T-helper 2 cell (primary cell): ENCODE measurements at places on chromosomes 1 and 21.

GRCh38 chr1:94514095-94514727 lies 27.3 kb downstream of the F3 start:
- DNase-seq, result no peak

DNA sequence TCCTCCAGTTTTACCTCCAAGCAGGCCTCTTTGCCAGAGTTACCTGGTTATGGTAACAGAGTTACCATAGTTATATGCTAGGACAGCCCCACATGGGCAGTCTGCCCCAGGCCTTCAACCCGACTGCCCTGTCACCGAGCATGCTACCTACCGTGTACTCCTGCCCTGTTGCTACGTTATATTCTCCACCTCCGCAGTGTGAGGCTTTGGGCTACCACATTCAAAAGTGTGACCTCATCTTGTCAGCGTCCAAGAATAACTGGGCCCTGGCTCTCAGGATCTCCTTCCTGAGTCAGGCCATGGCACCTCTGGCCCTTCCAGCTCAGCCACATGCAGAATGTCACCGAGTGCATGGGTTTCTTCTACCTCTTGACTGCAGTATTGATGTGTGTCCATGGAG lies 8.9 kb downstream of the MAPKAPK2 start:
- no peak for DNase-seq

- DNase-seq, result no peak
These were observed 151.8 kb downstream of the EIF4G3 start for GRCh38 chr1:21024918-21025317.

GRCh38 chr1:43806183-43806582 lies 98.8 kb downstream of the ST3GAL3 start:
- no peak for DNase-seq

DNA sequence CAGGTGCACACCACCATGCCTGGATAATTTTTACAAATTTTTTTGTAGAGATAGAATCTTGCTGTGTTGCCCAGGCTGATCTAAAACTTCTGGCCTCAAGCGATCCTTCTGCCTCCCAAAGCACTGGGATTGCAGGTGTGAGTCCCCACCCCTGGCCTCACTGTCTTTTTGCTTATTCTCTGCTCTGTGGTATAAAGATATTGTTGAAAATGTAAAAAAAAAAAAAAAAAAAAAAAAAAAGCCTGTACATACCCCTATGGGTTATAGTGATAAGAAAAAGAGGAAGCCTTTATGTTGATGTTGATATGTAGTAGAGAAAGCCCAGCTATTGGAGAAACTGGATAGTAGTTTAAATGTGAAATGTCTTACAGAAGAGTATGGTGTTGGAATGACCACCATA lies 125.8 kb downstream of the XPR1 start:
- DNase-seq, result no peak

GRCh38 chr1:10629091-10629815 lies 154.5 kb downstream of the PEX14 start:
- no peak for DNase-seq

GRCh38 chr1:17686258-17686657 lies 68.9 kb upstream of the ACTL8 start:
- DNase-seq, result no peak

DNA sequence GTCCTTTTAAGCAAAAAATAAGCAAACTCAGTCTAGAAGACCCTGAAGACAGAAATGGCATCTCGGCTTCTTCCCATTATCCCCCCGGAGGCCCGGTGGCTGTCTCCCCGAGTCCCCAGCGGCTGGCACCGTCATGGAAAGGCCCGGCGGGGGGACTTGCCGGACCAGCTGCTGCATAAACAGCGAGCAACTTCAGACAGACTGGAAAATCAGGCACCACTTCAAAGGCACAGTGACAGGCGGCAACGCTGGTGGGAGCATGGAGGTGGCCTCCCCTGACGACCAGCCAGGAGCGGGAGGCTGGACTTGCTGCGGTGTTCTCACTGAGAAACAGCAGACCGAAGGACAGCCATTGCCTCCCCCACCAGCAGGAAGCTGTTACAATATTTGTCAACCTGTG lies 18.4 kb upstream of the C1QA start:
- DNase-seq, result no peak

GRCh38 chr1:231862611-231863010 lies 236.0 kb downstream of the DISC1 start:
- no peak for DNase-seq

DNA sequence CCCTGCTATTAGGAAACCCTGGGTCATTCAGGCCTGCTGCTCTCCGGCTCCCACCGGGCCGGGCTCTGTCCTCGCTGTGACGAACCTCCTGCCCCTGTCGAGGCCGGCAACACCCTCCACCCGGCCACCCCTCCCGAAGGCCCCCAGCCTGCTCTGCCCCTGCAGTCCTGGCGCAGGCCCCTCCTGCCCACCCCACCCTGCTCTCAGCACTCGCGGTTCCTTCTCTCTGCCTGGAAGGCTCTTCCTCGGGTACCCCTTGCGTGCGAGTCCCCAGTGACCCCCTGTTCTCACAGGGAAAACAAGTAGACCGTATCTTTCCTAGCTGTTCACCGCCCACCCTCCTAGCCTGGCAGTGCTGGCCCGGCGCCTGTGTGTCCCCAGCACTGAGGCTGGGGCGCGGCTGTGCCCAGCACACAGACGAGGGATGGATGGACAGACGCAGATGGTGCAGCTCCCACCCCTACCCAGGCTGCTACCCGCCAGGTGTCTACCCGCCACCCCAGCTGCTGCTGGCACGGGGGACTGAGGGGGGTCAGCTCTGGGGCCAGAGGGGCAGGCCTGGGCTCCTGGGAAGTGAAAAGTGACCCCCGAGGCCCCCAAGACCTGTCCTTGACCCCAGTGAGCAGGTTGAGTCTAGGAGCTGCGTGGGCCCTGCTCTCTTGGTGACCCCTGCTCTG lies 3.1 kb upstream of the VWA1 start:
- no peak for DNase-seq

- no peak for DNase-seq
These were observed 19.5 kb downstream of the SZRD1 start for GRCh38 chr1:16386454-16387113.

DNA sequence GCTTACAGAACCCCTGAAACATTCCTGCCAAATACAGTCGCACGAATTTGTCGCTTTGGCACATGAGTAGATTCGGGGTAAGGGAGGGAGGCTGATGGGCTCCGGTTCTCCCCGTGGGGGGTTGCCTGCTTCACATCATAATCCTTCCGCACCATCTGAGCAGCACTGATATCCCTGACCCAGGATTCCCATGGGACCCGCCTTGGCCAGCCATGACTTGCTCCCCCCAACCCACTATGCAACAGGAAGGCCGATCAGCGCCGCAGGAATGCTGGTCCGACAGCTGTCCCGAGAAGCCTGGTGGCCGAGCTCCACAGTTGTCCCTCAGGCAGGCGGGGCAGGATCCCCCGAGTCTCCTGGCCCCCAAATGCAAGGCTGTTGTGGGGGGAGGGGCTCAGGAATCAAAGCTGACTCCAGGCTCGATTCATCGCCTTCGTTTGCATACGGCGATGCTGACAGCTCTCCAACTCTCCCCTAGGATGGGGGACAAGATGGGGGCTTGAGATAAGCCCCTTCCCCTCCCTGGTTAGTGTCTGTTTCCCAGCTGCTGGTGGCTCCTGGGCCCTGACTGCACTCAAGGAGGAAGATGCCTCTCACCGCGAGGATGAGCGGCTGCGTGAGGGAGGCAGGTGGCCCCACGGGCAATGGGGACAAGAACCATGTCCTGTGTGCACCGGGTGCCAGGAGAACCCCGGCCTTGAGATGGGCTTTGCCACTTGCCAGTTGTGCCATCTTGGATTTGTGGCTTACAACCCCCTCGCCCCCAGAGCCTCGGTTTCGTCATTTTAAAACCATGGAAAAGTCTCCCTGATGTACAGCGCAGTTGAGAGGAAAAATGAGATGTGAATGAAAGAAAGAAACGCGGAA lies 9.3 kb downstream of the DRAXIN start:
- no peak for DNase-seq

DNA sequence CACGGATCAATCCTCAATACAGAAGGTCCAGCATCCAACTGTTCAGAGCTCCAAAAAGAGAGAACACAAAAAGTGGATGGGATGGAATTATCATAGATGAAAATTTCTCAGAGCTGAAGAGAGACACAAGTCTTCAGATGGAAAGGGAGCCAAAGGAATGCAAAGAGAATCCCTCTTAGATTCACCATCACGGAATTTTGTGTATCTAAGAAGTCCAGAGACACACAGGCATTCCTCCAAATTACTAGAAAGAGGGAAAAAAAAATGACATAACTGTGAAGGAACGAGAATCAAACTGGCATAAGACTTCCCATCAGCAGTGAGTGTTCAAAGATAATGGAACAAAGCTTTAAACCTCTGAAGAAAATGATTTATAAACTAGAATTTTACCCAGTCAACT lies 101.2 kb downstream of the ZSCAN20 start:
- no peak for DNase-seq

GRCh38 chr1:117097443-117097842 lies 24.1 kb downstream of the TRIM45 start:
- no peak for DNase-seq

DNA sequence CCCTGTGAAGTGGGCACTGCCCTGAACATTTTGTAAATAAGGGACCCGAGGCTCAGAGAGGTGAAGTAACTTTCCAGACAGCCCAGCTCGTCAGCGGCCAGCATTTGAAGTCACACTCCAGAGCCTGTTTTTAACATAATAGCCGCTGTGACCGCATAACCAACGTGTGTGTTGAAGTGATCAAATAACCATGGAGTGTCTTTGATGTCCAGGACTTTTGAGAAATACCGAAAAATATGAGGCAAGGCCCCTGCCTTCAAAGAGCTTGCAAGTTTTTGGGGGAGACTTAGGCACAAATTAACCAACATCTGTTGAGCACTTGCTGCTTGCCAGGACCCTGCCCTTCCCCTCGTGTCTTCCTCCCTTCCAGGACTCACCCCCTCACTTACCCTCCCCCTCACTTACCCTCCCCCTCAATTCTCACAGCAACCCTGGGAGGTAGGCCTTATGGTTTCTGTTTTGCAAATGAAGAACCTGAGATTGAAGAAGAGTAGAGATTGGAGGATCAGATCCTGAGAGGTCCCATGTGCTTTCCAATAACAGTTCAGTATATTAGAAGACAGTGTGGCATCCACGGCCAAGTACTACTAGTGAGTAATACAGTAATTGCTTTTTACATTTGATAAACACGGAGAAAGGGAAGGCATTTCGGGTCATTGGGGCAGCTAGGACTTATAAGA lies 1.3 kb upstream of the SLC16A1 start:
- peak; percentile 13 for DNase-seq

DNA sequence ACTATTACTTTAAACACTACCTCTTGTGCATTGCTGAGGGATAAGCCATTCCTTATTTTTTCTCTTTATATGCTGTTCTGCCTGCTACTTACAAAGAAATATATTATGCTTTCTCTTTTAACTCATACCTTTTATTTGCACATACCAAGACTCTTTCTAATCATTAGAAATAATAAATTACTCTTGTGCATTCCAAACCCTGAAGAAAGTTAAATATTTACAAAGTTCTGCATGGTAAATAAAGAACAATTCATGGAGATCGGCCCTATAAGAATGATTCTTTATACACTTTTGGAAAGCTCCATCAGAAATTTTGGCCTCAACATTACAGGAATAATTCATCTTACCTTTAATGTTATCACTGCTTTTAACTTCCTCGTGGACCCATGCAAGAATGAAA lies 86.7 kb upstream of the PALMD start:
- no peak for DNase-seq

DNA sequence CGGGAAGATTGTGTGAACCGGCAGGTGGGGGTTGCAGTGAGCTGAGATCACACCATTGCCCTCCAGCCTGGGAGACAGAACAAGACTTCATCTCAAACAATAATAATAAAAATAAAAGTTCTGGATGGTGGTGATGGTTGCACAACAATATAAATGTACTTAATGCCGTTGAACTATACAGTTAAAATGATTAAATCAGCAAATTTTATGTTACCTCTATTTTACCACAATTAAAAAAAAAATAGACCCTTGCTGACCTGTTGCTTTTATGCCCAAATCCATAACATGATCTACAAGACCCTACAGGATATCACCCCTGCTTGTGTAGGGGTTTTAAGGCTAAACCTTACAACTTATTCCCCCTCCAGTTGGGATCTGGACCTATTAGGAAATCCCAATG lies 11.8 kb upstream of the PDIK1L start:
- no peak for DNase-seq

- no peak for DNase-seq
These were observed 2.3 kb downstream of the POFUT2 start for GRCh38 chr21:45285266-45285931.

- DNase-seq, result no peak
These were observed 43.3 kb upstream of the HP1BP3 start for GRCh38 chr1:20830378-20830777.

GRCh38 chr1:235290740-235291502 lies 37.1 kb downstream of the ARID4B start:
- DNase-seq, result no peak

GRCh38 chr1:229938551-229938950 lies 128.5 kb upstream of the GALNT2 start:
- no peak for DNase-seq

GRCh38 chr1:65896721-65897120 lies 104.0 kb downstream of the PDE4B start:
- no peak for DNase-seq

DNA sequence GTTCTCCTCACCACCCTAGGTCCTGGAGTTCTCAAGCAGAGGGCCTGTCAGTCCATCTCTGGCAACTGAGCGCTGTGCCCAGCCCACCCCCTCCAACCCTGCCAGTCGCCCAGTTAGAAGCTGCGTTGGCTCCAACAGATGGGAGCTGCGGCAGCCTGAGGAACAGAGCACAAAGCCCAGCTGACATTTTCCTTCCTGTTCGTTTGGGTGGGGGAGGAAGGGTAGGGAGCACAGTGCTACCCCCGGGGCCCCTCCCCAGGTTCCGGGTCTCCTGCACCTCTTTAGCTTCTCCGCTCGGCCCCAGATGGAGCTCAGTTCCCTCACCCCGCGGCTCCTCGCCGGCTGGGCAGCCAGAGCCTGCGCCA lies 1.4 kb downstream of the LRRN2 start:
- DNase-seq, result no peak

DNA sequence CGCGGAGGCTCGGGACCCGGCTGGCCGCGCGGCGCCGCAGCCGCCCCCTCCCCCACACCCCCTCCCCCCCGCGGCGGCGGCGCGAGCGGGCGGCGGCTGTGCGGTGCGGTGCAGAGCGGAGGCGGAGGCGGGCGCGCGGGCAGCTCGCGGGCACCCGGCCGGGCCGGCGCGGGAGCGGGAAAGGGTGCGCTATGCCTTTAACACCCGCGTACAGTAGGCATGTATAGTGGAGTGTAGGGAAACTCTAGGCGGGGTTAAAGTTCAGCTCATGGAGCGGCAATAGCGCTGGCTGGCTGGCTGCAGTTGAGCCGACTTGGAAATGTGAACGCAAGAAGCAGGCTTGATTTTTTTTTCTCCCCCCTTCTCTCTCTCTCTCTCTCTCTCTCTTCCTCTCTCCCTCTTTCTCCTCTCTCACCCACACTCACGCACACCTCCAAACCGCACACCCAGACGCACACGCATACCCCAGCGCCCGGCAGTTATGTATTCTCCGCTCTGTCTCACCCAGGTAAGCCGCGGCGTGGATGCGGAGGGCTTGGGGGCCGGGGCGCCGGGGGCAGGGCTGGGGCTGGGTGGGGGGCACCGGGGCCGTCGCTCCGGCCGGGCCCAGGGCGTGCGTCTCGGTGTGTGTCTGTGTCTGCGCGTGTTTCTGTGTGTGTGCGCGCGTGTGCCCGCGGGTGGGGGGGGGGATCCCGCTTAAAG lies at the start of gene NFIA:
TSS of gene NFIA (plus strand) at position 251 of the 702 bp plus-strand sequence.
- no peak for DNase-seq
